ENCODE measurements at places on chromosomes 2 and 18.

DNA sequence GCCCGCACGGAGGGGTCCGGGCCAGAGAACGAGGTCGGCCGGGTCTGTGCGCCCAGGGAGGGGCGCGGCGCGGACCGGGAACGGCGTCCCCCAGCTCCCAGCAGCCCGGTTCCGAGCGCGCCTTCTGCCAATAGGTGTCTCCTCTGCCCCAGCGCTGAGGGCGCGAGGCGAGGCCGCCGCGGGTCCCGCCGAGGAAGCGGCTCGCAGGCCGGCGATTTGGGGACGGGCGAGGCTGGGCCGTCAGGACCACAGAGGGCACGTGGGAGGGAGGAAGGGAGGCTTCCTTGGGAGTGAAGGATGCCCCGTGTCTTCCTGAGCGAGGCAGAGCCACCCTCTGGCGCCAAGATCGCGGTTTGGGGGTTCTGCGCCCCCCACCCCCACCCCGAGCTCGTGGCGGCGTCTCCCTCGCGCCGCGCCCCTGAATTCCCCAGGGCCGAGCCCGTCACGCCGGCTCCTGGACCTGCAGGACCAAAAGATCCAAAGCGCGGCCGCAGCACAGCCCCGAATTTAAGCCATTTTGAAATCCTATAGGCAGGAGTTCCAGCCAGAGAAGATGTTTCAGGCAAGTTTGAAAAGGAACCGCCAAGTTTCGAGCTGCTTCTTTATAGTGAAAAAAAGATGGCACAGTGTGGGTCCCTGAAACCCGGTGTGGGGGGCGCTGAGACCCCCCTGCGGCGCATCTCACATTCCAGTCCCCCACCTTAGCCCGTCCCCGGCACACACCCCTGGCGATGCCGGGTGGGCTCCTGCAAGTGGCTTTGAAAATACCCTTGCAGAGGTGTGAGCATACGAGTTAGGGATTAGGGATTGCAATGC lies 909 bp downstream of the NFATC1 start:
- peak; percentile 61 for DNase-seq

GRCh38 chr2:239188536-239188935 lies 212.3 kb downstream of the HDAC4 start:
- no peak for DNase-seq

DNA sequence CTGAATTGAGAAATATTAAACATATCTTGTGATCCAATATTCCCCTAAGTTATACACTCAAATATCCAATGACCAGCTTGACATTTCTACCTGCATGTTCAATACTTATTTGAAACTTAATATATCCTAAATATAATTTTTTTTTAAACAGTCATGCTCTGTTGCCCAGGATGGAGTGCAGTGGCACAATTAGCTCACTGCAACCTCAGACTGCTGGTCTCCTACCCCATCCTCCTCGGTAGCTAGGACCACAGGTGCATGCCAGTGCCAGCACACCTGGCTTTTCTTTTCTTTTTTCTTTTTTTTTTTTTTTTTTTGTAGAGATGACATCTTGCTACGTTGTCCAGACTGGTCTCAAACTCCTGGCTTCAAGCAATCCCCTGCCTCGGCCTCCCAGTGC lies 4.2 kb downstream of the KYNU start:
- DNase-seq: no peak

DNA sequence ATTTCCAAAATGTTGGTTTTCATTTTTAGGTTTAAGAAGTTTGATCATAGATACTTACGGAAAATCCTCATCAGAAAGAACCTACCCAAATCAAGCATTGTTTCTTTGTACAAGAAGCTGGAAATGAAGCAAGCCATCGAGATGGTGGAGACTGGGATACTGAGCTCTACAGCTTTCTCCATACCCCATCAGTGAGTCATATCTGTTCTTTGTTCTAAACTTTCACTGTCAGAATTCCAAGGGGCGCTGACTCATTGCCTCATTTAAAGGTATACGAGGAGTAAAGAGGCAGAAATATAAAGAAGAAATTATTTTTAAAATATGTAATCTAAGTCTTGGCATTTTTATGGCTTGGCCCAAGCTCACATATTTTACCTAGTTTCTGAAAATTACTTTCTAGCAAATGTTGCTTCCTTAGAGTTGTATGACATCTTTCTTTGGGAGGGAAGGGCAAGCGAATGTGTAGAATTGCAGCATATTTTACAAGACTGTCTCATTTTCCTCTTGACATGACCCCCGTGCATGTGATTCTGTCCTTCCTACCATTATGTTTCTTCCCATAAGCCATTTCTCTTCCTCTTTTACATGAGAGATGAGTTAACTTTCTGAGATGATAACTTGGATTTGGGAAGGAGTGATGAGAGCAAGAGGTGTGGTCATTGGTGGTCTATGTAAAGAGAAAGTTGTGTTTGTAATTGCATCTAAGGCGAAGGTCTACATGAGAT lies 41.2 kb downstream of the SLC9A4 start:
- DNase-seq: no peak

DNA sequence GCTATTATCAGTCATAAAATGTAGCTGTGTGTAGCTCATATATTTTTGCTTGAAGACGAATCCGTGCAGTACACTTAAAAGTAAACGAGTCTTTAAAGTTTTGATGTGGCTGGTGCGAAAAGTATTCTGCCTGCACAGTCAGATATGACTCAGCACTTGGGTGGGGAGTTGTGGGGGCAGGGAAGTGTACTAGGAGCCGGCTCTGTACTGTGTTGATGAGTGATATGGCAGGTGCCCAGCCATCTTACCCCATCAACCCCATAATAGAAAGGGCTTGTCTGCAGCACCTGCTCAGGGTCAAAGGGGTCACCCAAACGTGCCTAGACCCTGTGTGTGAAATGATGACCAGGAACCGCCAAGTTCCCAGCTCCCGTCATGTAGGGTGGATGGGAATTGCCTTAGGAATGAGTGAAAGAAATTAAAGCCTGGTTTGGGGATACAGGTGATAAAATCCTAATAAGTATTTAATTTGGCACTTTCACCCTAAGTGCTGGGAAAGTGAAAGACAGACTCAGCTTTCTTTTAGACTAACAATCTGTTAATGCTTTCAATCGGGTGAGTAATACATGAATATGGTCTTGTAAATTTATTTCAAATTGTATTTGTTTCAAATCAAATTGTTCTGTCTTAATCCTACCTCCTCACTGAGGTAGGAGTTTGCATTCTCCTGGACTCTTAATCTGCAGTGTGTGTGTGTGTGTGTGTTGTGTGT lies 48.0 kb downstream of the BCL2L11 start:
- peak; percentile 73 for DNase-seq
